ENCODE measurements at places on chromosomes 5 and 9.

DNA sequence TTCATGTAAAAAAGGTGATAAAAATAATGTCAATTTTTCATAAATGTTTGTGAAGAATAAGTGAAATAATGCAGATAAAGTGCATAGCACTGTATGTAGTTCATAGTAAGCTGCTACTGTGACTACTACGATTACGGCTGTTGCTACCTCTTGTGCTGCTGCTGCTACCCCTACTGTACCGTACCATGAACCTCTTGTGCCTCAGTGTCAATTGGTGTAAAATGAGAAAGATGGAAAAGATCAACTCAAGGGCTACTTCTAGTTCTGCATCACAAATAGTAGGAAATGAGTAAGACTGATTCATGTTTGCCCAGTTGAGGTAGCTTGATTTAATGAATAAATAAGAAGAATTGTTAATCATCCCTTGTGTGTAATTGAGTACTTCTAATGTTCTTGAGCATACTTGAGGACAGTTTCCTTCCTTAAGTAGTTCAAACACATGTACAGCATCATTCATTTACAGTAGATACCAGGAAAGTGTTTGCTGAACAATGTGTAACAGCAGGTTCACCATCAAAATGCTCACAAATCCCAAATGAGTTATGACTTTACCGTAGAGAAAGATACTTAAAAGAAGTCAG is 200.0 kb upstream of the ATP10B start:
- no peak for DNase-seq

DNA sequence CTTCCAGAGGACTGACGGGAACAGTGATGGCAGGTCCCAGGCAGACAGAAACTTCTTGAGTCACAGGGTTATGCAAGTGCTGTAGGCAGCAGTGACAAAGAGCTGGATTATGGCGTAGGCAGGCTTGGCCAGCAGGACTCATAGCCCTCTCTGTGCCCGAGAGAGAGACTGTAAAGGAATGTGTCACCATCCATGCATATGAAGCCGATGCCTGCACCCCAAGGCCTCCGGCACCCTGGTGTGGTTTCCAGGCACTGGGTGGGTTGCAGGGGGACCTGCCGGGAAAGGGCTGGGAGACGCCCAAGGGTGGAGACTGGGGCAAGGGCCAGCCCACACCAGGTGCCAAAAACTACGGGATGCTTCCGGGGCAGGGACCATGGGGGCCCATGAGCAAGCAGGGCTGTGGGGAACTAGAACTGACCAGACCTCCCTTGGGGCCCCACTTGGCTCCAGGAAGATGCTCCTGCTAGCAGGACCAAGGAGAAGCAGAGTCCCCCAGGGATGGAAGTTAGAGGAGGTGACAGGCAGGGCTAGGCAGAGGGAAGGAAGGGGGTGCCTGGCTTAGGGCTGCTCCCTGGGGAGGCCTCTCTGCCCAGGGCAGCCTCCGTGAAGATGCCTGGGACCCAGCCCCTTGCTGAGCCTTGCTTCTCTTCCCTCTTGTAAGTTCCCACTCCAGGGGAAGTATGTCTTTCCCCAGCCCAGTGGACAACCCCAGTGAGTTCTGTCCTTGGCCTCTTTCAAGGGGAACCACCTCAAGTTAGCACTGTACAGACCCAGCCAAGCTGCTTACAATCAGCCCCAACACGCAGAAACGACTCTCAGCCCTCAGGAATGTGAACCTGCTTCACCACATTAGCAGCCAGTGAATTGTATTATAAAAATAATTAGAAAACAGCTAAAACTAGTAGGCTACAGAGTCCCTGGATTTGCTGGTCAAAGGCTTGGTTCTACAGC is 10.5 kb upstream of the IPPK start:
- DNase-seq, result no peak

DNA sequence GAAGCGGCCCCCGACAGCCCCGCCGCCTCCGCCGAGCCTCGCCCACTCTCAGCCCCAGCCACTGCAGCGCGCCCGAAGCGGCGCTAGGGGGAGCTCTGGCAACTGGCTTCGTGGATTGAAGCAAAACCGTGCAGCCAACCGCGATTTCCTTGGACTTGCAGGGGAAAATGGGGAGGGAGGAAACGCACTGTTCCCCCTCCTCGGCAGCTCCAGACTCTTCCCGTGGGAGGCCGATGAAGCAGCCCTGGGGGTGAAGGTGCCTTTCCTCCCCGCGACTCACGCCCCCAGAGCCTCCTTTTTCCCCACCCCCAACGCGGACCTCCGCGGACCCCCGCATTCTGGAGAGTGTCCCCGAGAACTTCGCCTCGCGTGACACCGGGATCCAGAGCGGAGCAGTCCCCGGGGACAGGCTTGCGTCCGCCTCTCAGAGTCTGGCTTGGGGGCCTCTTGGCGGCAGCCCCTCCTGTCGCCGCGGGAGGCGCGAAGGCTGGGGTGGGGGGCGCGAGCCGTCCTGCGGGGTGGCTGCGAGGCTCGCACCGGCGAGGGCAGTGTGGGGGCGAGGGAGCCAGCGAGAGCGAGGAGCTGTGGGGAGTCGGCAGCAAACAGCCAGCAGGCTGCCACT is 3.8 kb downstream of the IER5L start:
- peak; percentile 94 for DNase-seq

- no peak for DNase-seq
Measured at GRCh38 chr5:157709346-157709745, 21.9 kb upstream of the THG1L start.

DNA sequence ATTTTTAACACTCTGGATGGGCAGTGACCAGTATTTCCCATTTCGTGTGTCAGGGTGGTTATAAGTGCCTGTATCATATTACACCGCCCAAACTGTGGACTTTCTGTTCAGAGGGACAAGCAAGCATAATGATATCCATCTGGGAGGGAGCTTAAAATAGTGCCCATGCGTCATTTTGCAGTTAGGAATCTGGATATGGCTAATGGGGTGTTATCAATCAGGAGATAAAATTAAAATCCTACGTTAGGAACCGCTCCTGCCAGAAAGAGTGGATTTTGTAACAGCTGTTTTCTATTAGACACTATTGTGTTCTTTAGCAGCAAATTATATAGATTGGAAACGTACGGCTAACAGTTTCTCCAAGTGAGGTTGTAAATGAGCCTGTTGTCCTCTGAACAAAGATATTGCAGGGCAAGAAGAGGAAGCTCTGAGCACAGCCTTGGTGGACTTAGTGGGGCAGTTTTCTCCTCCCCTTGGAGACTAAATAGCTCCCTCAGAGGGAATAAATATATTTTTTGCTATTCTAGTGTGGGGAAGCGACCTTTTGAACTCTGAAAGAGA is 160.4 kb downstream of the SPATA31D1 start:
- DNase-seq, result peak; percentile 11

DNA sequence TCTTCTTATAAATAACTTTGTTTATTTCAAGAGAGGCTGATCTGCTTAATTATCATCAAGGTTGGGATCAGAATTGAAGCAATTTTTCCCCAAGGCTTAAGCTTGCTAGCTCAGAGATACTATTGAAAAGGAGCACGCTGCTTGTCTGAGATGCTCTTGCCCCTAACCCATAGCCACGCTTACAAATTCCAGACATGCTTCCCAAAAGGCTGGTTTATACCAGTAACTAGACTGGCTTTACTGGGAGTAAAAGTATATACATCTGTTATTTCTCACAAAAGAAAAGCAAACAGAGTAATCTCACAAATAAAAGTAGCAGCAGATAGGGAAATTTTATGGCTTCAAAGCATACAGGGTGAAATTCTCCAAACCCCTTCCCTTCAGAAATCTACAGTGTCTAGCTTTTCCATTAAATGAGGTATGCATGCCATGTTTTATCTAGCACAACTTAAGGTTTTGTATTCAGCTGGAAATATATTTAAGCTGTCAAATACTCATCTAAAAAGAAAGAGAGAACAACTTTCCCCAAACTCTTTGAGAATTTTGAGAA is 163.2 kb upstream of the TRPC7 start:
- DNase-seq, result no peak

- DNase-seq, result no peak
Measured at GRCh38 chr5:68251386-68251785, 35.8 kb downstream of the PIK3R1 start.

- no peak for DNase-seq
Measured at GRCh38 chr9:132745756-132746709, 75.8 kb downstream of the GTF3C4 start.

GRCh38 chr5:40575411-40575810 is 104.3 kb upstream of the PTGER4 start:
- DNase-seq, result no peak

GRCh38 chr5:171236651-171237050 is 72.4 kb upstream of the TLX3 start:
- peak; percentile 34 for DNase-seq

DNA sequence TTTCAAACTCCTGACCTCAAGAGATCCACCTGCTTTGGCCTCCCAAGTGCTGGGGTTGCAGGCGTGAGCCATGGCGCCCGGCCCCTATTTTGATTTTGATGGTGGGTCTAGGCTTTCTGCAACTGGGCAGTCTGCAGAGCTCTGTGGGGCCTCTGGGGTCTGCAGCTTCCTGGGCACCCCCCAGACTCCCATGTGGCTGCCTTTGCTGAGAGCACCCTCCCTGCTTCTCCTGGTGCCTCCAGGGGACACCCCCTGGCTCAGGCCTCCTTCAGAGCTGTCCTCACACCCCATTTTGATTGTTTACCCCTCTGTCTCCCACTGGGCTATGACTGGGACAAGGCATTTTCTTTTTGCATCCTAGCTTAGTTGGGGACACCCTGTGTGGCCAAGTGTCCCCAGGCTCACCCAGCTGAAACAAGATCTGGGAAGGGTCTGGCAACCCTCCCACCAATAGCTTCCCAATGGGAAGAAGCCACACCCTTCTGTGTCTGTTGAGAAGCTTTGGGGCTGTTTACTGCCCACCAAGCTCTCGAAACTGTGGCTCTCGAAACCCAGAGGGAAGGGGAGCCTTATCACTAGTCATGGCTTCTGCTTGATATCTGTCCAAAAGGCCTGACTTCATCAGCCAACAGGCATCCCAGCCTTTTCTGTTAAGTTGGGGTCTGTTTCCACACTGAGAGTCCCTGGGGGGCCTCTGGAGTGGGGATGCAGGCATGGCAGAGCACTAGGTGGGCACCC is 204.4 kb upstream of the IER5L start:
- no peak for DNase-seq

DNA sequence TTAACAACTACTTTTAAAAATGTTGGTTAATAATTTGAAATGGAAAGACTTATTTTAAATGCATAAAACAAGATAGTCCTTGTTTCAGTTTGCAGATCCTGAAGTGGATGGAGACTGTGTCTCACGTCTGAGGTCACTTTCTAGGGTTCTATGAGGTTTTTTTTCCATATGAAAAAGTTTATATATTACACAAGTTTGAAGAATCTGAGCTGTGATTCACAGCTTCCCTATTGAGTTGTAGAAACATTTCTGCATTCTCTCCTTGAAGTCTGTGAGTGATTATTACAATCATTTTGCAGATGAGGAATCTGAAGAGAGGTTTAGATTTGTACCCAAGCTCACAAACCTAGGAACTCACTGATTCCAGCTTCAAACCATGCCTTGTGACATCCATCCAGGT is 442.5 kb upstream of the KLF4 start:
- peak; percentile 76 for DNase-seq

GRCh38 chr9:107025260-107026035 is 162.5 kb downstream of the ZNF462 start:
- DNase-seq, result no peak

DNA sequence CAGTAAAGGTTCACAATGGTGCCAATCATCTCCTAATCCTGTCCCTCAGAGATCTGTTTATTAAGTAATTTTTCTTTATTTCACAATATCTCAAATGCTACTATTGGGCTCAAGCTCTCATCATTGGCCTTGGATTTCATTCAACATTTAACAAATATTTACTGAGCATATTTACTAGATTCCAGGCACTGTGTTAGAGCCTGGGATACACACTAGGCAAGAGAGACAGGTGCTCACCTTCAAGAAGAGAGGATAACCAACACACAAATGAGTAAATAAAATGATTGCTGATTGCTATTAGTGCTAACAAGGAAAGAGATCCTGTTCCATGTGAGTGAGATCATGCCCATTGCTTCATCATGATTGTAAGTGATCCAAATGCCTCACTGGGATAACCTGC is 27.4 kb downstream of the PPP2R2B start:
- no peak for DNase-seq

DNA sequence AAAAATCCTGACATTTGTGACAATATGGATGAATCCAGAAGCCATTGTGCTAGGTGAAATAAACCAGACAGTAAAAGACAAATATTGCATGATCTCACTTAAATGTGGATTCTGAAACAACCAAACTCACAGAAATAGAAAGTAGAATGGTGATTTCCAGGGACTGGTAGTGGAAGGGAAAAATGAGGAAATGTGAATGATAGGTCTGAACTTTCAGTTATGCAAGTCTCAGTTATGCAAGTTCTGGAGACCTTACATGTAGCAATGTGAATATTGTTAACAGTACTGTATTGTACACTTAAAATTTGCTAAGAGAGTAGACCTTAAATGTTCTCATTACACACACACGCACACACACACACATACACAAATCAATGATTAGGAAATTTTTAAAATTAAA is 84.9 kb downstream of the SLCO4C1 start:
- no peak for DNase-seq

GRCh38 chr9:132190966-132191365 is 29.1 kb downstream of the NTNG2 start:
- no peak for DNase-seq

DNA sequence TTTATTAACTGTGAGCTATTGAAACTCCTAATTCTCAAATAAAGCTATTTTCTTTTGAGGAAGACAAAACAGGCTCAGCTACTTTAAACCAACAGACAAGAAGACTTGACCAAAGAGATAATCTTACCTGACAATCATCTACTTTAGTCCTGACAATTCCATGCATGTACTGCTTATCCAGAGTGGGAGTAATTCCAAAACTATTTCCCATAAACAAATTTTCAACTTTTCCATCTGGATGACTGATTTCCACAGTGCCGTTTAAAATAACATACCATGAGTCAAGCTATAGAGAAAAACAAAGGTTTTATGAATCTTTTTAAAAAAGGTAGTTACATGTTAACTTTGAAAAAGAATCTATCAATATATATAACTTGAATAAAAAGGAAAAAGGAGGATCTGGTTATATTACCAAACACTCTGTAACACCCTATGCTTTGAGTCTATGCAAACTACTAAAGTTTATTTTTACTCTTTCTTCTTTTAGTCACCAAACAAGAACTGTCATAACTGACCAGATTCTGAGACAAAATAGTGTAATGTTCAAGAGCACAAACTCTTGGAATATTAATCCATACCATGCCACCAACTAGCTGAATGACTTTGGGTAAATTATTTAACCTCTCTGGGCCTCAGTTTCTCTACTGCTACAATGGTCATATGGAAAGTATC is 129.7 kb downstream of the RAPGEF6 start:
- DNase-seq, result peak; percentile 32
